Suppressor macrophage treated with lipopolysaccharide for 1 hour (primary cell): ENCODE measurements at places on chromosomes 2 and 18.
A peak's percentile ranks its signal among the peaks of the same experiment; 100 is the strongest.

- DNase-seq: no peak
Measured at GRCh38 chr2:158120664-158121641, 19.3 kb downstream of the UPP2 start.

GRCh38 chr18:29588446-29589100 is 1411.6 kb upstream of the CDH2 start:
- no peak for DNase-seq

GRCh38 chr2:14385043-14385442 is 247.5 kb upstream of the LRATD1 start:
- no peak for DNase-seq

GRCh38 chr2:154449951-154450658 is 248.4 kb upstream of the KCNJ3 start:
- DNase-seq: no peak

GRCh38 chr2:158926478-158926948 is 41.9 kb upstream of the TANC1 start:
- no peak for DNase-seq

DNA sequence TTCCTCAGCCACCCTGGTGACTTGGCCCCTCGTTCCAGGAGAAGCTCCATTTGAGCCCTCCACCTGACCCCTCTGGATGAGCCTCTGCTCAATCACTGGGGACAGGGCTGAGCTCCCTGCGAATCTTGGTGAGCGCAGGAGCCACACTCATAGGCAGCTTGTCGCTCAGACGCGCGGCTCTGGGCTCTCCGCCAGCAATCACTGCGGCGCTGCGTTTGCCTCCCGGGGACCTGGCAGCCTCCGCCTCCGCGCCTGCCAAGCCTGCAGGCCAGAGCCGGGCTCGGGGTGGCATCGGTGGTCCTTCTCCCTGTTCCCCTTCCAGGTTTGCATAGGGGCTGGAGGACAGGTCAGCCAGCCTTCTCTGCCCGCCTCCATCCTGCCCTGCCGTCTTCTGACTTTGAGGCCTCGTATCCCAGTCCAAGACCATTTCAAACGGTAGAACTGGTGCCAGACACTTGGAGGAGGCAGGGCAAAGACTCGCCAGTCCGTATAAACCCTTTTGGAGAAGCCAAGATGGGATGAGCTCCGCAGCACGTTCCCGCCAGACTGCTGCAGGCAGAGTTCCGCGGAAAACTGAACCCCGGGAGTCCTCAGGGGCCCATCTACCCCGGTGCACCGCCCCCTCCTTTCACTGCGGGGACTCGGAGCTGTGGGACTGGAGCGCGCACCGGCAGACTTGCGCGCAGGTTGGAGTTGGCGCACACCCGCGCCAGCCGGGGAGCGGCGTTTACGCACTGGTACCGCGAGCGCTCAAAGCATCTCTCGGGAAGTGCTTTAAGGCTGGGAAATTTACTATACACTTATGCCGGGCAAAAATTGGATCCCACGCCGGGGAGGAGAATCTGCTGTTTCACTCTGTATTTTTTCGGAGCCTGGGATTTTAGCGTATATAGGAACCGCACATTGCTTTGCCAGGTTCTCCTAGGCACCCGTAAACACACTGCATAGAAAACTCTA is 1.1 kb upstream of the TACR1 start:
- no peak for DNase-seq

GRCh38 chr2:147569426-147569825 is 275.4 kb upstream of the ACVR2A start:
- no peak for DNase-seq

GRCh38 chr2:101087638-101088037 is 63.5 kb downstream of the TBC1D8 start:
- DNase-seq: no peak

DNA sequence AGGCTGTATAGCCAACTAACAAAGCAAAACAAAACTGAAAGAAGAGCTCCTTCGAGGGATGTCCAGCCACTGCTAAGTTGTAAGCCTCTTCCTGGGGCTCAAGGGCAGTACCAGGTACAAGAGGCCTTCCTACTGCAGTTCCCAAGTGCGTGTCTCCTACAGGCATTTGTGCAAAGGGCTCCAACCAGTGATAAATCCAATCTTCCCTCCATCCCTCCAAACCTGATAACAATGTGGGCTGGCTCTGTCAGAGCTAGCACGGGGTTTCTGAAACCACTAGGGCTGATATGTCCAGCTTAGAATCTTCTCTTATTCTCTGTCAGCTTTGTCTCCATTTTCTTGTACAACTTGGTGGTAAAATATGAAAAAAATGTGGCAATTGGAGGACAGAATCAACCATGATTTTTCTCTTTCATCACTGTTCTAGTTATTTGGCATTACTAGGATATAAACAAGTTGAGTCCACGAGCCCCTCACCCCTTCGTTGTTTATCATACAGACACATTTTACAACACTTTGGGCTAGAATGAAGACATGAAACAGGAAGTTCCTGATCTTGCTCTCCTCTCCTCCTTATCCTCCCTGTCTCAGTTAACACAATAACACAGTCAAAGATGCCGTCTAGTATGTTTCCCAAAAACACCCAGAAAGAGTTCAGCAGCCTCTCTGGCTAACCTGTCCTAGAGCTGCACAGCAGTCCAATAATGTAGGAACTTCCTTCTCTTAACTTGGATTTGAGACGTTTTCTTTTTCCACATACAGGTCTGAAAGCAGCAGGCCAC is 35.4 kb upstream of the WIPF1 start:
- DNase-seq: peak; percentile 40

GRCh38 chr2:9946076-9946475 is 5.4 kb upstream of the GRHL1 start:
- no peak for DNase-seq

- DNase-seq: no peak
Measured at GRCh38 chr2:238053191-238053776, 7.5 kb upstream of the SCLY start.

DNA sequence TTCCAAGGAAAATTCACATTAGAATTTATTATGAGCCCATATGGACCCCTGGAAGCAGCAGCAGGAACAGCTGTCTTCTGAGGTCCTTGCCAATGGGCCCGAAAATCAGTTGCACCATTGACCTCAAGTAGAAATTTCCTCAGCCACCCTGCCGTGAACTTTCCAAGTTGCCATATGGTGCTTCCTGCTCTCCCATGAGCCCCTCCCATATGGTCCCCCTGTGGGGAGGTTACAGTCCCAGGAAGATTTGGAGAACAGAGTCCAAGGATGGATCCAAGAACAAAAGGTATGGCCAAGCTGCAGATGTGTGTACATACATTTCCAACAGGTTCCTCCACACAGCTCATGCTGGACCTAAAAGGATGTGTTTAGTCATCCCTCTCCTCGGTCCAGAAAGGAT is 34.6 kb downstream of the DIPK1C start:
- DNase-seq: no peak

- DNase-seq: no peak
Measured at GRCh38 chr2:227462462-227462951, 9.4 kb upstream of the AGFG1 start.
